ENCODE measurements at places on chromosomes 2 and 18.

GRCh38 chr2:190216829-190217228 is 102.8 kb downstream of the HIBCH start:
- no peak overlapping the region for H3K4me3 ChIP-seq
- H3K36me3 ChIP-seq = peaks cover 15% of the 10 kb centered on the region
- peak; percentile 71 for DNase-seq
- H3K27me3 ChIP-seq = no peaks in the 10 kb centered on the region

- H3K4me3 ChIP-seq = no peak overlapping the region
- no peak for DNase-seq
- H3K27ac ChIP-seq = no peak overlapping the region
- H3K27me3 ChIP-seq = no peaks in the 10 kb centered on the region
- H3K36me3 ChIP-seq = no peaks in the 10 kb centered on the region
- H3K4me1 ChIP-seq = no peaks in the 10 kb centered on the region
Observed at GRCh38 chr2:29558097-29558496, 363.3 kb downstream of the ALK start.

DNA sequence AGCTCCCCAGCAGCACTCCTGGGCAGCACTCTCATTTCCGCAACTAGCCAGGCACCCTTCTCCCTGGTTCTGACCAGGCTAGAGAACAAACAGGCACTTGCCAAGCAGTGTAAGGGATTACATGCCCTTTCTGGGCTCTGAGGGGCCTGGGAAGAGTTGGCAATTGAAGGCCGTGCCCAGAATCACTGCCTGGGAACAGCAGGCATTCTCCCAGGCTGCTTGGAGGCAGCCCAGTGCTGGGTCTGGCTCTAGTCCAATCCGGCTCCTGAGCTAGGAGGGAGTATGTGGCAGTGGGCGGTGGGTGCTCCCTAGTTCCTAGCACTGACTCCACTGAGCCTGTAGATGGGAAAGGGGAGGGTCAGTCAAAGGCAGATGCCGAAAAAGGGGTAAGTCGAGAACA is 34.1 kb upstream of the SP3 start:
- H3K4me3 ChIP-seq = no peak overlapping the region
- no peak for DNase-seq
- H3K27ac ChIP-seq = no peak overlapping the region
- H3K36me3 ChIP-seq = no peaks in the 10 kb centered on the region

DNA sequence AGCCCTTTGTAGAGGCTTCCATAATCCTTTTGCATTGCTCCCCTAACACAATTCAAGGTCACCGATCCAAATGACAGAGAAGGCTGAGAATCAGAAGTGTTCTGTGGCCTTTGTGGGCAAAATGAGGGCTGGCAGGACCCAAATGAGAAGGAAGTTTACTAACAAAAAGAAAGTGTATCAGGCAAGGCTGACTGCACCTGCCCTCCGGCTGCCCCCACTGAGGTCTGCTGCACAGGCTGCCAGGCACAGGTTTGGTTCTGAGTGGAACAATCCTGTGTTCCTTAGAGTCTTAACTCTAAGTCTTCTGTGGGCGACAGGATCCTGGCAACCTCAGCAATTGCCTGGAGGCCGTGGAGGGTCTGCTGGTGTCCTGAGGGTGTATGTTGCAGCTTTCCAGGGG is 568.5 kb downstream of the CMPK2 start:
- H3K4me1 ChIP-seq = no peaks in the 10 kb centered on the region
- DNase-seq = no peak
- H3K36me3 ChIP-seq = no peaks in the 10 kb centered on the region

GRCh38 chr2:241541564-241542277 is 16.8 kb upstream of the BOK start:
- H3K4me3 ChIP-seq = no peak overlapping the region
- DNase-seq = no peak
- H3K4me1 ChIP-seq = peaks cover 6% of the 10 kb centered on the region
- no peaks in the 10 kb centered on the region for H3K27me3 ChIP-seq
- no peaks in the 10 kb centered on the region for H3K36me3 ChIP-seq
- no peak overlapping the region for H3K27ac ChIP-seq

DNA sequence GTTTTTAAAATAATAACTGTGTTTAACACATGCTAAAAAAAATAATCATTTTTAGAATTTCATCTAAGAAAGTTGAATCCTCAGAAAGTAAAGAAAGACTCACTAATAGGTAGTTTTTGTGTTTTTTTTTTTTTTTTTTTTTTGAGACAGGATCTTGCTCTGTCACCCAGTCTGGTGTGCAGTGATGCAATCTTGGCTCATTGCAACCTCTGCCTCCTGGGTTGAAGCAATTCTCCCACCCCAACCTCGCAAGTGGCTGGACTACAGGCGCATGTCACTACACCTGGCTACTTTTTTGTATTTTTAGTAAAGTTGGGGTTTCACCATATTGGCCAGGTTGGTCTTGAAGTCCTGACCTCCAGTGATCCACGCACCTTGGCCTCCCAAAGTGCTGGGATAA is 7.1 kb downstream of the CKAP2L start:
- peak overlapping the region; percentile 55 for H3K27ac ChIP-seq
- H3K36me3 ChIP-seq = no peaks in the 10 kb centered on the region
- no peak overlapping the region for H3K4me3 ChIP-seq

DNA sequence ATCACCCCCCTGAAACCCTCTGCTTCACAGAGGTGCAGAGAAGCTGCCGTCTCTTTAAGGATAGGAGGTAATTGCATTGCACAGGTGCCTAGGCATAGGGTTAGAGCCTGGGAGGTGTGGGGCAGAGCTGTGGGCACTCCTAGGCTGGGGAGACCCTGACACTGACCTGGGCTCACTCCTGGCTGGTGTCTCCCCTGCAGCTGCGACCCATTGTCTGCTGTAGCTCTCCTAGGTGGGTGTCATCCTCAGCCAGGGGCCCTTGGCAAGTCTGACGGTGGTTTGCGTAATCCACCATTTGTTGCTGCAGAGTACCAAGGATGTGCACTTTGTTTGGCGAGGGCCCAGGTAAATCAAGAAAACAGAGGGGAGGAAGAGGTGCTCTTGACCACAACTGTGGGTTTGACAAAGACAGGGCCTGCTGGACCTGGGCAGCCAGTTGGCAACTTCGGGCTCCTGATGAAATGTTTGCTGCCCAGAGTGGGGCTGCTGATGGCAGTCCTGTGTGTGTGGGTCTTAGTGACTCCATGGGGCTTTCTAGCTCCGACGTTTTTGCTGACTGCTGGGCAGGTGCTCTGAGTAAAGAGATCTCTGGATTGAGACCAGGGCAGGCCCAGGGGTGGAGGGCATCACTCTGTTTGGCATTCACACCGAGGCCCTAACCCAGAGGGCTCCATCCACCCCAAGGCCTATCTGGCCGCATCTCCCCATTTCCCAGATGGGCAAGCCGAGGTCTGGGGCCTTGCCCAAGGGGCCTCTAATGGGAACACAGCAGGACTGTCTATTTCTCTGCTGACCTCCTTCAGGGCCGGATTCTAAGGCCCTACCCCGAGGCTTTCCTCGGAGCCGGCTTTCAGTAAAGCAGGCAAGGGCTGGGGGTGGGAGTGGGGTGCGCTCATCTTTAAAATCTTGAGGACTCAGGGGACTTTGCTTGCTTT is 67.7 kb downstream of the EDAR start:
- no peaks in the 10 kb centered on the region for H3K27me3 ChIP-seq
- no peaks in the 10 kb centered on the region for H3K36me3 ChIP-seq
- H3K4me3 ChIP-seq = no peak overlapping the region

DNA sequence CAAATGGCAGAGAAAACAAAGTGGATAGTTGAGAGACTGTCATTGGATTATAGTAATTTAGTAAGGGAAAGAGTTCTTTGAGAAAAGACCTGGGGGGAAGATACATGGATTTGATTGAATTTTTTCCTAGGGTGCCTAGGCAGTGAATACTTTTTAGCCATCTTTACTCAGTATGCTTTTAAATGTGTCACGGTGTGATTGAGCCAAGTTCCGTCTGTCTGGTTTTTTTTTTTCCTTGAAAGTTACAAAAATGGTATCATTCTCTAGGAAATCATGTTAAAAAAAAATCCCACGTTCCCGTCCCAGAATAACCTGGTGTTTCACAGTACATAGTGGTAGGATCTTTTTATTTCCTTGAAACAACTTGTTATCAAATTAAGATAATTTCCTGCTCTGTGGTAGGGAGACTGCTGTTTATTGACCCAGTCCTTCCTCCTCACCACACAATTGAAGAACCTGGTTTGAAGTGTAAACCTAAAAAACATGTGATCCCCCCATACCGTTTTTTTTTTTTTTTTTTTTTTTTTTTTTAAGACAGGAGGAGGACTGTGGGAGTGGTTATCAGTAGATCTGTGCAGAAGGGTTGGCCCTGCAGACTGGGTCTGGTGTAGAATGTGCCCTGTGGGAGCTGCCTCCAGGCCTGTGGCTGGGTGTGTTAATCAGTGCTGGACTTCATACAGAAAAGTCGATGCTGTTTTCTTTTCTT is 55.1 kb downstream of the DGKD start:
- H3K27ac ChIP-seq = no peak overlapping the region
- no peak overlapping the region for H3K4me3 ChIP-seq
- no peaks in the 10 kb centered on the region for H3K27me3 ChIP-seq
- H3K36me3 ChIP-seq = no peaks in the 10 kb centered on the region

DNA sequence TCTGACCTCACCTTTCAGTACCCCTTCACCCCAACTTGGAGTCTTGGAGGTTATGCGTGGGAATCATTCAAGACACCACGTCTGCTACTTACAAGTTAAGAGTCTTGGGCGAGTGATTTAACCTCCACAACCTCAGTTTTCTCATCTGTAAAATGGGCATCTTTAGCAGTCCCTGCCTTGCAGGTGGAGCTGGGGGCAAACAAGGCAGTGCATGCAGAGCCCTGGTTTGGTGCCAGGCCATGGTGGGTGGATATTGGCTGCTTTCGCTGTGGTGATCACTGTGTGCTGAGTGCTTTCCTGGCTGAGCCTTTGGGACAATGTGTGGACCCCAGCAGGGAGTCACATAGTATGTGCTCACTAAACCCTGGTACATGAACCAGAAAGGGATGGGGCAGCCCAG is 20.4 kb upstream of the PTMA start:
- no peak overlapping the region for H3K27ac ChIP-seq
- H3K36me3 ChIP-seq = no peaks in the 10 kb centered on the region
- no peak overlapping the region for H3K4me3 ChIP-seq
- no peaks in the 10 kb centered on the region for H3K27me3 ChIP-seq
- DNase-seq = no peak
- H3K4me1 ChIP-seq = no peaks in the 10 kb centered on the region

GRCh38 chr2:231941673-231942072 is 15.5 kb upstream of the NPPC start:
- no peak for DNase-seq
- H3K27me3 ChIP-seq = no peaks in the 10 kb centered on the region
- no peaks in the 10 kb centered on the region for H3K36me3 ChIP-seq
- H3K4me1 ChIP-seq = peaks cover 2% of the 10 kb centered on the region
- H3K27ac ChIP-seq = no peak overlapping the region
- no peak overlapping the region for H3K4me3 ChIP-seq

DNA sequence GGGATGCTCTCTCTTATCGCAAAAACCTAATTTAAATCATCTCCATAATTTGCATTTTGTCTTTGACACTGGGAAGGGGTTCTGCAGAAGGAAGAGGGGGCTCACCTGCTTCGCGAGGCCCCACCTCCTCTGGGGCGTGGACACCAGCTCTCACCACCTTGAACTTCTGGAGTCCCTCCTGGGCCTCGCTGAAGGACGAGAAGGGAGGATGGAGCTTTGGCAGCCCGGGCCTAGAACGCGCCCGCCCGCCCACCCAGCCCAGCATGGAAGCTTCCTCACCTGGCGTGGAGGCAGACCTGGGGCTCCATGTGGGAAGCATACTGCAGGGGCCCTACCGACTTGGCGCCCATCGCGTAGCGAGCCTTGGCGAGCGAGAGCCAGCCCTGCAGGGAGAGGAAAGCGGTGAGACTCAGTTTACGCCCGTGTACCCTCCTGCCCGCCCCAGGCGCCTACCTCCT is 1.1 kb upstream of the IMP4 start:
- H3K4me3 ChIP-seq = peak overlapping the region; percentile 88
- H3K4me1 ChIP-seq = peaks cover 17% of the 10 kb centered on the region
- H3K27ac ChIP-seq = peak overlapping the region; percentile 83
- no peak for DNase-seq
- H3K36me3 ChIP-seq = peaks cover 28% of the 10 kb centered on the region
- no peaks in the 10 kb centered on the region for H3K27me3 ChIP-seq

GRCh38 chr2:30847329-30847728 is 40.1 kb upstream of the CAPN13 start:
- no peaks in the 10 kb centered on the region for H3K27me3 ChIP-seq
- no peaks in the 10 kb centered on the region for H3K4me1 ChIP-seq
- no peaks in the 10 kb centered on the region for H3K36me3 ChIP-seq
- DNase-seq = no peak
- H3K27ac ChIP-seq = no peak overlapping the region

DNA sequence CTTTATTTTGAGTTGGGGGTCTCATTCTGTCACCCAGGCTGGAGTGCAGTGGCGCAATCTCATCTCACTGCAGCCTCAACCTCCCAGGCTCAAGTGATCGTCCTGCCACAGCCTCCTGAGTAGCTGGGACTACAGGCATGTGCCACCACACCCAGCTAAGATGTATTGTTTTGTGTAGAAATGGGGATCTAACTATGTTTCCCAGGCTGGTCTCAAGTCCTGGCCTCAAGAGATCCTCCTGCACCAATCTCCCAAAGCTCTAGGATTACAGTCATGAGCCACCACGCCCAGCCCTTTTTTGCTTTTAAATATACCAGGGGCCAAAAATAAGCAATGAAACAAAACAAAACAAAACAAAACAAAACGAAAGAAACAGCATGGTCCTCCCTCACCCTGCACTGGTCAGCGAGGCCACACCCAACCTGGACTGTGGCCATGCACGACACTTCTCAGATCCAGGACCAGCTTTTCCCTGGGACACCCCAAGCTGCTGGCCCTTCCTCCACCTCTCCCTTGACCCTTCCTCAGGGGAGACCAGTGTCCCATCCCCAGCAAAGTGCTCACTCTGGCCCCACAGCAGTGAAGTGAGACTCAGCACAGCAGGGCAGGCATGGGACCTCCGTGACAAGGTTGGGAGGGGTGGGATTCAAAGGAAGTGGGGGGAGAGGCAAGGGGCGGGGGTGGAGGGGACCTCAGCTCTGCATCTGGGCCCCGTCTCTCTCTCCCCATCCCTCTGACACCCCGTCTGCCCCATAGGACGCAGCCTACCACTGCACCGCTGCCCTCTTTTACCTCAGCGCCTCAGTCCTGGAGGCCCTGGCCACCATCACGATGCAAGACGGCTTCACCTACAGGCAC is 23.5 kb downstream of the MAL start:
- no peak overlapping the region for H3K4me3 ChIP-seq
- DNase-seq = no peak
- no peaks in the 10 kb centered on the region for H3K4me1 ChIP-seq
- H3K27ac ChIP-seq = no peak overlapping the region

DNA sequence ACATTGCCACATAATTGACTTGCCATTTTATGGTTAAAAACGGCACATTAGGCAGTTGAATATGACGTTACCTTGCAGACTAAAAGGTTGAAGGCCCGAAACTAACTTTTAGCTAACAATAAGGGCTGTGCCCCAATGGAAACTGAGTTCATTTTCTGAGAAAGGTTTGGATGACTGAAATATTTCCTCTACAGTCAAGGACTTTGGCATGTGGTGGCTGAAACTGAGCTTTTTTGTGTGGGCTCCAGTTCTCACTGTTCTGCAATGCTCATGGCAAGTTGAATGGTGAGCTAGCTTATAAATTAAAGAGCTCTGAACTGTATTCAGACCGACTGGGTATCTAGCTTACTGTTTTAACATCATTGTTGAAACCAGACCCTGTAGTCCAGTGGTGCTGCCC is 23.8 kb upstream of the TXNDC2 start:
- no peaks in the 10 kb centered on the region for H3K4me1 ChIP-seq
- H3K27ac ChIP-seq = no peak overlapping the region
- DNase-seq = no peak
- no peak overlapping the region for H3K4me3 ChIP-seq

- H3K27me3 ChIP-seq = peaks cover 6% of the 10 kb centered on the region
- H3K27ac ChIP-seq = no peak overlapping the region
- H3K4me1 ChIP-seq = no peaks in the 10 kb centered on the region
- H3K36me3 ChIP-seq = no peaks in the 10 kb centered on the region
- no peak for DNase-seq
- H3K4me3 ChIP-seq = no peak overlapping the region
Observed at GRCh38 chr2:237403024-237403882, 10.7 kb downstream of the COL6A3 start.
